Activated CD8-positive, alpha-beta memory T cell treated with anti-CD3 and anti-CD28 coated beads for 48 hours (primary cell): ENCODE measurements at places on chromosomes 6 and 20.
A peak's percentile ranks its signal among the peaks of the same experiment; 100 is the strongest.

DNA sequence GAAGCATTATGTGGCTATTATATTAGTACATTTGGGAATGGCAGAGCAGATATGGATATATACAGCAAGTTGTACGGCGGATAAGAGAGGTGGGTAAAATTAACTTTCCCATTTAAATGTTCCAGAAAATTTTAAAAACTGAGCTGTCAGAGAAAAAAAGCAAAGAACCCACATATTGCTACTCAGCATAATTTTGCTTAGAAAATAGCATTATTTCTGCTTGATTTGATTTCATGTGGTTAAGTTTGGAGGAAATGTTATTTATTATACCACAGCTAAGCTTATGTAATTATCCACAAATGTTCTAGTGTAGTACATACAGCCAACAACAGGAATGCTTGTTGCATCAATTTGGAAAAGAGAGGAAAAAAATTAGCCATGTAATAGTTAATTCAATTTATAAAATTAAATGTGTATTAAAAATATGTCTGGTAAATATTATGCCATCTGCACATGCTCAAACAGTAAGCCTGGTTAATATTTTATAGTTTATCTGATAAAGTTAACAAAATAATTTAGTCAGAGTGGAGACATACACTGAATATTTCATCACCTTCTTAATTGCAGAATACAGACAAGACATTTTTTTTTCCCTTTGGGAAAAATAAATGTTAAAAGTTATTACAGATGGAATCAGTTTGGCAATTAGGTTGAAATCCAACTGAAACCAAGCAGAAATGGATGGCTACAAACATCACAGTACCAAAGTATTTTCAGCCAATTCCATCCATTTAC, 172.1 kb upstream of the ID4 start:
- DNase-seq = no peak

GRCh38 chr6:42368181-42368580, 83.5 kb downstream of the TRERF1 start:
- DNase-seq = no peak

GRCh38 chr6:10390495-10391298, 24.2 kb downstream of the TFAP2A start:
- no peak for DNase-seq

- no peak for DNase-seq
These were observed 247.7 kb upstream of the PMEPA1 start for GRCh38 chr20:57957411-57958049.

- DNase-seq = no peak
These were observed 8.7 kb downstream of the B4GALT5 start for GRCh38 chr20:49704932-49705336.

- DNase-seq = no peak
These were observed 73.2 kb downstream of the JPH2 start for GRCh38 chr20:44113618-44114376.

- no peak for DNase-seq
These were observed 34.0 kb upstream of the NXT1 start for GRCh38 chr20:23316626-23317025.

DNA sequence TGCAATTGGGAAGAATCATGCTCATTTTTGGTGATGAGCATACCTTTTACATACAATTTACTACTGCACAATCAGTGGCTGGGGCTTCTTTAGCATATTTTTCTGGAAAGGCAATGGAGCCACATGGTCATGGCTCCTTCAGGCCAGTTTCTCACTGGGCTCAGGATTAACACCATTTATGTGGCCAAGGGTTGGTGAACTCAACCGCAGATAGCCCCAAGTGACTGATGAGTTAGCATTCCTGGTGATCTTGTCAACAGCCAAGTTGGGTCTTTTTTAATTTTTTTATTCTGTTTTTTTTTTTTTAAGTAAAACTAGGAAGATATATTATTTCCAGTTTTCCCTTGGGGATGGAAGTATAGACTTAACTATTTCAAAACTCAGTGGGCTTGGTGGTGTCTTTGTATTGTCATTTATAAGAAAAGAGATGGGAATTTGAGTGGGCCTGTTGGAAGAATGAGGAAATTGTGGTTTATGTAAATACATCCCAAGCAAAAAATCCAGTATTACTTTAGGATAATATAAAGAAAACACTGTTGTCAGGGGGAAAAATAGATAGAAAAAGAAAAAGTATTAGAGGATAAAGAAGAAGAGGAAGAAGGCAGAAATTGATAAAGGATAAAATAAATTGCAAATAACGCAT, 397.4 kb downstream of the MAFB start:
- no peak for DNase-seq

- DNase-seq = no peak
These were observed 14.1 kb upstream of the SIRPB2 start for GRCh38 chr20:1505361-1505760.

- DNase-seq = no peak
These were observed 546.0 kb downstream of the FRK start for GRCh38 chr6:115514656-115515055.

- peak; percentile 34 for DNase-seq
These were observed 426 bp downstream of the ASXL1 start for GRCh38 chr20:32358632-32358882.

DNA sequence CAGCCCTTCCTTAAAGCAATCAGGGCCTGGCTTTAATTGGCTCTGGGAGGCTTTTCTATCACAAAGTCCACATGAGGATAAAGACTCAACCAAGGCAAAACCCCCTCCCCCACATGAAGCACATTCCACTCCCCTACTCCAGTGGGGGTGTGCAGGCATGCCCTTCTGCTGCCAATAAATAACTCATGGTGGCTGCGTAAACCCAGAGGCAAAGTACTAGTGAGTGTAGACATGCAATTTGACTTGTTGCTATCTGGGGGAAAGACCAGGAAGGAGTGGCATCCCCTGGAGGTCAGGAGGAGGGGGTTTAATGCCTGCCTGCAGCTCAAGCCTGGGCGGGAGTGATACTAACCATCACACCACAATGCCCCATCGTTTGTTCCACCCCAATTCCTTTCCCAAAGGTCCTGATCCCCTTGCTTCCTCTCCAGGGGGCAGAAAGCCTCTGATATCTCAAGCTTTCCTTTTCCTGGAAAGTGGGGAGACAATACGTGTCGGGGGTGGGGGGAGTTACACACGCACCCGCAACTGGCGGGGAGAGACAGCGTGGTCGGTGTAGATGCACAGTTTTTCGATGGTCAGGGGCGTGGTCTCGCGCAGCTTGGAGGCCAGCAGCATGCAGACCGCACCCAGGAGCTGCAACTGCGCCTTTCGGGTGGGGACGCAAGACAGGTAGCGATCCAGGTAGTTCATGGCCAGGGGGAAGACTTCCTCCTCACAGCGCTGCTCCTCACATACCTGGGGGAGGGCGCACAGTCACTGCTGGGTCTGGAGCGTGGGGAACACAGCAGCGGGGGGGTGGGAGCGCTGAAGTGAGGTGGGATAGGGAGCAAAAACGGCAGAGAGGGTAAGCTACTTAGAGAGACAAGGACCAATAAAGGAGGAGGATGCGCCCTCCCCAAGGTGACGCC, 1.5 kb downstream of the CCND3 start:
- DNase-seq = no peak

DNA sequence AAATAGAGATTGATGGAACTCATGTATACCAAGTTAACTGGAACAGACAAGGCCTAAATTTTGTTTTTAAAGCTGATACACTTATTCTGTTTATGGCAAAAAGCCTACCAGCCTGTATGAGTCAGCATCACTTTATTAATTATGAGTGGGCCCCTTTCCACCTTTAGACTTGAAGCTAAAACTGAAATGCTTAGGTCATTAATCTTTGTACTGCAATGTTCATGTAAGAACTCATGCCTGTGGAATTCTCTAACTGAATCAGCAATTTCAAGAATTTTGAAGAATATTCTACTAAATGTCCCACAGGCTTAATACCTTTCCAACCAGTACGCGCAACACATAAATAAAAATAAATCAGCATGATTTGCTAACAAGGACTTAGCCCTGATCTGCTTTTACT, 140.2 kb upstream of the PHACTR1 start:
- DNase-seq = no peak

GRCh38 chr6:50822078-50822476, 3.4 kb downstream of the TFAP2B start:
- no peak for DNase-seq

DNA sequence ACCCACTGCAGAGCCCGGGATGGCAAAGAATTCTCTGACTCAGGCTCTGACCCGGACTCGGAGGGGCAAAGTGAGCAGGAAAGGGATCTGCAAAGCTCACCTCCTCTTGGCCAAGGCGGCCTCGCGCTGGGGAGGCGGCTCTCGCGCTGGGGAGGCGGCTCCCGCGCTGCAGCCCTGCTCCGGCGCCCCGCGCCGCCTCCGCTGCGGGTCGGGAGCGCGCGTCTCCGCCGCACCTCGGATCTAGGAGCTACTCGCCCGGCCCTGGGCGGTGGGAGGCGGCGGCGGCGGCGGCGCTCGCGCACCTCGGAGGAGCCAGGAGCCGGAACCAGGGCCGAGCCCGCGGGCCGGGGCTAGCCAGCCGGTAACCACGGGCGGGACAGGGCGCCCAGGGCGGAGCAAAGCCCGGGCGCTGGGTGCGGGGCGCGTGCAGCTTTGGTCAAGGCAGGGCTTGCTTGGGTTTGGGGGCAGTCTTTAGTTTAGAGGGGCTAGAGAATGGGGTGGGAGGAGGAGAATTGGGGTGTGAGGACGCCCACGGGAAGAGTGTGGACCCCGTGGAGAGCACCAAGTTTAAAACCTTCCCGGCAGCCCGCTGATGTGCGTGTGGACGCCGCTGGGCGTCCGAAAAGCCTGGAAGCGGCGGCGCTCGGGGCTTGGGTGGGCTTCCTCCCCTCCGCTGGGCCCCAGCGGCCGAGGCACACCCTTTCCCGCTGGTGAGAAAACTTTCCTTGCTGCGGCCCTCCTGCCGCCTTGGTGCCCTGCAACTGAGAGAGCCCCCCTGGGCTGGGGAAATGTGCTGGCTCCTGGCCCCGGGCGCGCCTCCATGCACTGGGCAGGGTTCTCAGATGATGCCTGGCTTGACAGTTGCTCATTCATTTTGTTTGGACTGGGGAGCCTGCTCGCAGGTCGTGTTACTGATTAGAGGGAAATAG, at the start of gene MRAP2:
TSS of gene MRAP2 (plus strand) at position 250 of the 929 bp plus-strand sequence. CDS start 21,547 bp downstream, outside the sequence.
- no peak for DNase-seq

GRCh38 chr6:98927534-98927933, 20.2 kb downstream of the FBXL4 start:
- no peak for DNase-seq
